Stimulated activated CD4-positive, alpha-beta T cell treated with anti-CD3 and anti-CD28 coated beads, Interleukin-12 subunit alpha, Interleukin-12 subunit beta, amount 100 ng/mL, for 24 hours (primary cell): ENCODE measurements at places on chromosomes 16 and 17.

GRCh38 chr17:82892899-82893565, 53.2 kb upstream of the ZNF750 start:
- no peak for DNase-seq

DNA sequence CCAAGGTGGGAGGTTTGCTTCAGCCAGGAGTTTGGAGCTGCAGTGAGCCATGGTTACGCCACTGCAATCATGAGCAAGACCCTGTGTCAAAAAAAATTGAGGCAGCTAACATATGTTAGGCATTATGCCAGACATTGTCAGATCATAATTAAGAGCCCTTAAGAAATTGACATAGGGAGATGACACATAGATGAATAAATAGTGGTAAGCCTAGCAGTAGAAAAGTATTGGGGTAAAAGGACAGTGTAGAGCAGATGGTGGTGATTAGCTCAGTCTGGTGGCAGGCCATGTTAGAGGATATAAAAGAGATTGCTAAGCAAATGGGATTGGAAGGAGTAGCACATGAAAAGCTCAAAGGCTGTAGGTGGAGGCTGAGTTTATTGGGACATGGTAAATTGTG, 22.6 kb downstream of the SRCAP start:
- DNase-seq, result no peak

DNA sequence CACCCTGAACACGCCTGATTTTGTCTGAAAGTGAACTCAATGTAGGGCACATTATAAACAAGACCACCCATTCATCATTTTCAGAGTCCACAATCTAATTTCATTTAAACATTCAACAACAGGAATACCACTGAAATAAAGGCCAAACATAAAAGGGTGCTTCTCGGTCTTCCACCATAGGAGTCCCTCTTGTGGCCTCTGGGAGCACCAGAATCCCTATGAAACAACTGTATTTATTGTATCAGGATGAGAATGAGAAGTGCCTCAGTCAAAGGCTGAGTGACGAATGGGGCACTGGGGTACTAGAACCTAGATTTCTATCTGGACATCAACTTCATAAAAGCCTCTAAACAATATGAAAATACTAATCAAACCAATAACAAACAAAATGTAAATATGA, 40.4 kb downstream of the NXPH3 start:
- no peak for DNase-seq

- DNase-seq, result no peak
Measured at GRCh38 chr17:77136420-77136767, 4.4 kb upstream of the SEC14L1 start.

- DNase-seq, result no peak
Measured at GRCh38 chr16:3650631-3651265, 3.7 kb upstream of the DNASE1 start.

- DNase-seq, result no peak
Measured at GRCh38 chr16:47069841-47070584, 73.7 kb downstream of the NETO2 start.

GRCh38 chr16:24124291-24124690, 131.8 kb upstream of the CACNG3 start:
- no peak for DNase-seq

DNA sequence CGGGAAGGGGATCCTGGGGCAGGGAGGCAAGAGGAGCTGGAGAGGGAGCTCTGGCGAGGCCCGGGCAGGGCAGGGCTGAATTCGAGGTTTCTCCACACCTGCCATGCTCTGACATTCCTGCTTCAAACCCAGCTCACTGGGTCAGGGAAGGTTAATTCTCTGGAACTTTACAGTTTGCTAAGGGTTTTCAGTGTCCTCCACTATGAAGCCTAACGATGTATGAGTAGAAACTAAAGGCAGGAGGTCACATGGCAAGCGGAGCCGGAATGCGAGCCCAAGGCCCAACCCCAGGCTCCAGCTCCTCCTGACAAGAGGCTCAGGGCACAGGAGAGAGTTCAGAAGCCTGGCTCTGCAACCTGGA, 29.2 kb downstream of the DCAKD start:
- DNase-seq, result no peak

DNA sequence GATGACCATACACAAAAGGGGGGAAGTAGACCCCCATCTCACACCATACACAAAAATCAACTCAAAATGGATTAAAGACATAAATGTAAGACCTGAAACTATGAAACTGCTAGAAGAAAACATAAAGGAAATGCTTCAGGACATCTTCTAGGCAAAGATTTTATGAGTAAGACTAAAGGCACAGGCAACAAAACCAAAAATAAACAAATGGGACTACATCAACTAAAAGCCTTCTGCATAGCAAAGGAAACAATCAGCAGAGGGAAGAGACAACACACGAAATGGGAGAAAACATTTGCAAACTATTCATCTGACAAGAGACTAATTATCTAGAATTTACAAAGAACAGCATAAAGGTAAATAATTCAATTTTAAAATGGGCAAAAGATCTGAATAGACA, 152.1 kb downstream of the AXIN2 start:
- DNase-seq, result no peak

GRCh38 chr17:611202-611601, 103.4 kb downstream of the VPS53 start:
- no peak for DNase-seq

- no peak for DNase-seq
Measured at GRCh38 chr16:64823481-64824075, 298.3 kb downstream of the CDH11 start.

DNA sequence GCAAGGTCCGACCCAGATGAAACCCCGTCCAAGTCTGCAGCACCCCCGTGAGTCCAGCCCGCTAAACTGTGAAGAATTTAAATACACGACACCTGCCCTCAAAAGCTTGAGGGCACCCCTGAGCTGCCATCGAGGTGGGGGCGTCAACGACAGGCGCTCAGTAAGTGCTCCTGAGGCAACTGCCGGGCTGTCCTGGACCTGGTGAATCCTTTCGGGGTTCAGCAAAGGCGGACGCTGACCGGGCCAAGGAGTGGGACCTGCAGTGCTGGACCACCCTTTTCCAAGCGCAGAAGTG, 512 bp upstream of the ENDOV start:
- no peak for DNase-seq

GRCh38 chr17:73290399-73291259, 21.2 kb downstream of the CDC42EP4 start:
- no peak for DNase-seq

DNA sequence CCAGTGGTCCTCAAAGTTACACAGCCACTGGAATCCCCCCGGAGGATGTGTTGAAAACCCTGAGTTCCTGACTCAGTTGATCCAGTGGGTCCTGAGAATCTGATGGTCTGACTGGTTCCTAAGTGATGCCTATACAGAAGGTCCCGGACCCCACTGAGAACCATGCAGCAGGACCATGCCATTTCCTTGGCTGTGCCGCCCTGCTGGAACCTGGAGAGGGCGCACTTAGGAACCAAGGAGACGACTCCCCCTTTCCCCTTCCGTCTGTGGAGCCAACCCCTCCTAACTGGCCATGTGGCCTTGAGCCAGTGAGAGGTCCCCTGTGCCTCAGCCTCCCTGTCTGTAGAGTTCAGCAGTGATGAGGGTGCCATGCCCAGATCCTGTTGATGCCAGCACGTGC, 22.0 kb downstream of the C16orf74 start:
- DNase-seq, result no peak

- no peak for DNase-seq
Measured at GRCh38 chr16:20899071-20899470, 1.1 kb downstream of the DCUN1D3 start.

DNA sequence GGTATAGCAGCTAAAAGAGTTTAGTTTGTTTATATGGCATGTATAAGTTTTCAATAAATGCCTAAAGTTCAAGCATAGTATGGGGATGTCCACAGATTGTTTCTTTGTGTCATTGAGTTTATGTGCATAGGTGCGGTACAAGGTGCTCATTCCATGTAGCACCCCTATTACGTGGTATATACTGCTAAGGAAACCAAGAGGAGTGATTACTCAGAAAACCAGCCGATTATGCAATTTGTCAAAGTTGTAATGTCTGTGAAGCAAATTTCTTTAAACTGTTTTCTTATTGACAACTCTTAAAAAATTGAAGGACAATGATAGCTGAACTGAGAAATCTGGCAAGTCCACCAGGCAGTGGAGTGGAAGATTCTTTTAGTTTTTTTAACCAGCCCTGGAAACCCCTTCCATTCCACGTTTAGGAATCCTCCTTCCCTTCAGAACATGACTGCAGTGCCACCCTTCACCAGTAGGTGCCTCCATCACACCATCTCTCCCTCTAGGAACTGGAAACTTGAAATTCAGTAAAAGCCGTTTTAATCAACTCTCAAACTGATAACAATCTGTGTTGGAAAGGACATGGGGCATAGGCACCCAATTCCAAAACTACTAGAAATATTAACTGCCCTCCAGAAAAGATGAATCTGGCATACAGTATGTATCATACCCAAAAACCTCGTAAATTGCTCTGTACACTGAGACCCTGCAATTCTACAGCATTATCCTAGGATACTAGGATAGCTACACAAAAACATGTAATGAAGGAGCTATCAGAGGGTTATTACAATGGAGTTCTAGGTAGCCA, 43.5 kb downstream of the REXO5 start:
- peak; percentile 60 for DNase-seq

DNA sequence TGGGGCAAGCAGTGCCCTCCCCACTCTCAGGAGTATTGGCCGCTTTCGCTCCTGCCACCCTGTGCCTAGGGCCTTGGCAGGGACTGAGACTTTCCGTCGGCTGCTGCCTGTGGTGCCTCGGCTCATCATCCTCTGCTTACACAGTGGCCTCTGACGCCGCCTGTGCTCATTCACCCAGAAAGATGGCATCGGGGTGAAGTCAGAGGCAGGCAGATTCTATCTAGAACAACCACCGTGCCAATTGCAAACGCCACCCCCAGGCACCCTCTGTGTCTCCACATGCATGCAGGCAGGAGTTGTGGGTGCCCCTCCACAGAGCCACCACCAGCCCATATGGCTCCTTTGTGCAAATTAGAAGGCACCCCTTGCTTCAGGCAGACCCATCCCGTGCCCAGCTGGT, 154.2 kb upstream of the GSE1 start:
- DNase-seq, result no peak

- DNase-seq, result no peak
Measured at GRCh38 chr17:20966870-20967269, 75.9 kb downstream of the USP22 start.

- DNase-seq, result peak; percentile 20
Measured at GRCh38 chr17:48011405-48012150, 26.0 kb downstream of the COPZ2 start.

DNA sequence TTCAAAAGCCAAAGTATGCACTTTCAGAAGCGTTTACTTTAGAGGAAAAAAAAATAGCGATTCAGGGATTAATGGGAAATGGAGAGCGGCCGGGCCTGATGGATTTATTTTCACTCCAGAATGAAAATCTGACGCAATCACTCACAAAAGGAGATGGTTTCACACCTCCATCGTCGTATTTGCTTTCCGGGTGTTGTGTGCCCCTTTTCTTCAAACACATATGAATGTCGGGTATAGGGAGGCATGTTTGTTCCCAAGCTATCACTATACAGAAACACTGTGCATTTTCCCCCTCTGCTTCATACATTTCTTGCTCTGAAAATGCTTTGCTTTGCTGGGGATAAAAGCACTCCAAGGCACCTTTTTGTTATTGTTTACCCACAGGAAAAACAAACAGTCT, 562.2 kb upstream of the ZFHX3 start:
- no peak for DNase-seq

DNA sequence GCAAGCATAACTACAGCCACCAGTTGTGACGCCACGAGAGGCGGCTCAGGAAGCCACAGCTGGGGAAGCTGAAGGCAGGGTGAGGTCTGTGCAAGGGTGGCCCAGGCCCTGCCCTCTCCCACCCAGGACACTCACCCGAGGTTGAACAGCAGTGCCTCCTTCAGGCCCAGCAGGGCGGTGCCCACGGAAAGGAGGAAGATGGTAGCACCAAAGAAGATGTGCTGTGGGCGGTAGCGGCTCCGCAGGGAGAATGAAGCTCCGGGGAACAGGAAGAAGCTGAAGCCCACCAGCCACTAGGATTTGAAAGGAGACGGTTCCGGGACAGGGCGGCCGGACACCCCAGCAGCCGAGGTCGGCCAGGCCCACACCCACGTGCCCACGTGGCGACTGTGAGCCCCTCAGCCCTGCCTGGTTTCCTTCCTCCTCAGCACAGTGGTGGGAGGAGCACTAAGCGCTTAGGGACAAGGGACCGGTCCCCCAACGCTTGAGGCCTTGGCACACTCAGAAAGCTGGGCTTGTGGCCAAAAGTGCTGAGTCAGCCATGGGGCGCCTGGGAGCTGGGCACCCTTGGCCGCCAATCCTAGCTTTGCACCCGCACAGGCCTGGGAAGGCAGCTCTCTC, 11.0 kb downstream of the CYB561 start:
- DNase-seq, result no peak

DNA sequence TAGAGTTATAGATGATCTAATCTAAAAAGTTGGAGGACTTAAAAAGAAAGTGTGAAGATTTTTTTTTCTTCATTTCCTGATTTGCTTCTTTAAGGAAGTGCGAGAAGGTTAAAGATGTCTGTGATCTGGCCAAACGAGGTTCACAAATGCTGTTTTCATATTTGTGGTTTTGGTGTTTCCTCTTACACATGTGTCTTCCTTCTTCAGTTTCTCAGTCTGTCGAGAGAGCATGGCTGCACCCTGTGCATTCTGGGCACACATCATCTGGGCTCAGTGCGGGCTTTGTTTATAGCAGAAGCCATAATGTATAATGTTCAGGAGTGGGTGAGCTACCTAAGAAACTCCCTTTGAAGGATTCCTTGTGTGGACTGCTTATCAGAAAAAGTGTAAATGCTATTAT, 260.4 kb upstream of the TBX2 start:
- DNase-seq, result peak; percentile 14

DNA sequence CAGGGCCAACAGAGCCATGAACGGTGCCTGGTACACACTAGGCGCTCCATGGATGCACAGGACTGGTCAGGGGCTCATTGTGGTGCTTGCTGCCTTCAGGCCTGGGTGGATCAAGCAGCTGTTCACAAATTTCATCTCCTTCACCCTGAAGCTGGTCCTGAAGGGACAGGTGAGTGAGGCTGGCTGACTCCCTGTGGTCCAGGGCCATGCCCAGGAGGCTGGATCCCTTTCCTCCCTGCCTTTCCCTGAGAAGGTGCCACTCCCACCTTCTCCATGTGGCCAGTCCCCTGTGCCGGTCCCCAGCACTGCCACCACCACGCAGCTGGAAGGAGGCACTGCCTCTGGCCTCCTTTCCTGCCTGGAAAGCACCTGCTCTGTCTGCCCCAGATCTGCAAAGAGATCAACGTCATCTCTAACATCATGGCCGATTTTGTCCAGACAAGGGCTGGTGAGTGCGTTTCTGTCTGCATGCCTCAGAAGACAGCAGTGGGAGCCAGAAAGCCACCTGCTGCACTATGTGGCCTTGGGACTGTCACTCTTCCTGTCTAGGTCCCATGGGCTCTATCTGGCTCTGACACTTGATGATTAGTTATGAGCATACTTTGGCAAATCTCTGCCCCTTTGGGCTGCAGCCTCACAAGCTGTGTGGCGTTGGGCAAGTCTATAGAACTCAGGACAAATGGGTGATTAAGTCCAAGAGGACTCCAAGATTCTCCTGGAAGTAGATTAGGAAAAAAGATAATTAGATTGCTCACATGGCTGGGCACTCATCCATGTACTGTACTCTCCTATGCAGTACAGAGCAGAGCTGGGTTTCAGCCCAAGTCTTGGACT, 9.4 kb downstream of the CETP start:
- DNase-seq, result no peak
